ENCODE measurements at places on chromosomes 4 and X. TPM values are rescaled to one million over a fixed set of nuclear protein-coding genes. Genes with fewer than 3 reads are reported as not detected.

Gene KLHL2
- 24.6 TPM for total RNA-seq

Gene ARHGAP6
- 0.10 TPM for total RNA-seq

Gene FOXP3
- 0.15 TPM for total RNA-seq

Gene BTK
- total RNA-seq: 0.37 TPM

GRCh38 chr4:3361896-3362295 is 69.1 kb downstream of the RGS12 start:
- DNase-seq: no peak

DNA sequence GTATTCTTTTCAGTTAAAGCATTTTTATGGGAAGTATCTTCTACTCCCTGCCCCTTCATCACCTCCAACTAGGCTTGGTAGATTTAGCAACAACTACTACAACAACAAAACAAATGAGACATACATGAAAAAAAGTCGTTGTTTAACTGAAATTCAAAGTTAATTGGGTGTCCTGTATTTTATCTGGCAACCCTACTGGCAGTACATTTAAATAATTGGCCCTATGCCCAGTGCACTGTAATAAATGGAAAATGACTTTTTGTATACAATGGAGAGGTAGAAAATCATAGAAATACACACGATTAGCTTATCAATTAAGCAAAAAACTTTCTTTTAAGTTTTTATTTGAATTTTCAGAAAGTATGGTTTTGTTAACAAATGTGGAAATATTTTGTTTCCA is 21.4 kb upstream of the CLGN start:
- DNase-seq: no peak

DNA sequence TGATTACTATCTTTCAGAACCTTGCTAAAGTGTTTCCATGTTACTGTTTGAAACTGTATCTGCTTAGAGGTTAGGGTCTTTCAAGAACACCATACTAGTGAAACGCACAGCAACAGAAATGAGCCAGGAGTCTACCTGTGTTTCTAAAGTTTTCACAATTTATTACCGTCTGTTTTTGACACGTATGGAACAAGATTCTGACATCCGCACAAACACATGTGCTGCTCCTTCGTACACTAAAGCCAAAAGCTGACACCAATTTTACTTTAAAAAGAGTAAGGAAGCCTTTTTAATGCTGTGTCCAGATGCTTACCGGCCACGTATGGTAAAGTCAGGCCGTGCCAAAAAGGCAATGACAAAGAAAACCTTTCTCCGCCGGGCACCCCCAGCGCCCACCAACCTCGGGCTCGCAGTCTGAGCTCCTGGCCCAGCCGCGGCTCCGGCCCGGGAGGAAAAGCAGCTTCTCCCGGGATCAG is 532 bp downstream of the RPS4X start:
- no peak for DNase-seq

DNA sequence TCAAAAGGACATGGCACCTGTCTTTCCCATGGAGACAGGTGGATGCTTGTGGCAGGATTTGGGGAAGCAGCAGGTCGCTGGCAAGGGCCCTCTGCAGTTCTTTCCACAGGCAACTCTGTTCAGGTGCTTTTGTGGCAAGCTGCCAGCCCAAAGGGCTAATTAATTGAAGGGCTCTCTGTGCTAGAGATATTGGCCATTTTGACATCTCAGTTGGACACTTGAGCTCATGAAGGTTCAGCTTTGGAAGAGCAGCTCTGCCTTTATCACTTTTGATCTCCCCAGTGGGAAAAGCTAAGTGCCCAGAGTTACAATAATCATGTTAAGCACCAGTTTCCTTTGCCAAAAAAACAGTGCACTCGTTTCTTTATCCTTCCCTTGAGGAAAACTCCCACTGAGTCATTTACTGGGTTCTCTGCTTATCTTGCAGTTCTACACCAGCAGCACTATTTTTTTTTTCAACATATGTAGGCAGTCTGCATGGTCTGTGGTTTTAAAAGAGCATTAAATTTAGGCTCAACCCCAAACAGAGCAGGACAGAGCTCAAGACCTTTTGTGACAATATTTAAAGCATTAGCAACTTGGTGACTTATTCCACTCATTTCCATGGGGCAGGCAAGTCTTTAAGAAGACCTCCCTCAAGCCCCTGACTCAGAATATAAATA is 336.4 kb upstream of the RASGEF1B start:
- DNase-seq: no peak

DNA sequence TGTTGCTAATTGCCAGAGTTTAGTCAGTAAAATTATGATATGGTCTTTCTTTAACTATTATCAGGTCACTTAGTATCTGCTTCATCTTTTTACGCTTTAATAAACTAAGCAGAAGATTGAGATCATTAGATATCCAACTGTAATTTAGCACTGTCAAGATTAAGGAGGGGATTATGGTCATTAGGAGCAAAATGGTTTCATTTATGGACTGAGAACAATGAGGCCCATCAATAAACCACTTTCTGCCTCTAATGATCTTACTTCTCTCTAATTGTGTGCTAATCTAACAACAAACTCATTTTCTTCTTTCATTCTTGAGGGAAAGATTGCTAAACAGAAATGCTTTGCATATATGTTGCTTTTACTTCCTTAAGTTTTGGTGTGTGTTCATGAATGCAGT is 340.4 kb downstream of the RPA4 start:
- DNase-seq: no peak

Gene GAGE12J
- total RNA-seq: not detected

Gene RNF212
- not detected for total RNA-seq

Gene TECRL
- total RNA-seq: not detected

DNA sequence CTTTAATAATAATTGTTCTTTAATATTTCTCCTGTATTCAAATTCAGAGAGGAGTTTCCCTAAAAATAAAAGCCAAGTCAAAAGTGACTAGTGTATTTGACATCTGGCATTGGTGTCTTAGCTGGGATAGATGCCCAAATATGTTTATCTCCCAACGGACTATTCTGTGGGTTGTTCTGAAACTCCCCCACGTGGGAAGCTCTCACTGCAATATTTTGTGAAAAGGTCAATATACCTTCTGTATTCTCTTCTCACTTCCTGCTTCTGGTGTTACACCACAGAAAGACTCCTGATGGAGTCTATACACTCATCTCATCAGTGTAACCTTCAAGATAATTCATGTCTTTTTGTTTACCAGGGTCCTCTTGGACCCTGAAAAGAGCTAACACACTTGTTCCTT is 2052.8 kb upstream of the TENM3 start:
- DNase-seq: no peak
